ENCODE measurements at places on chromosomes 1 and 21. TPM values are rescaled to one million over a fixed set of nuclear protein-coding genes. Genes with fewer than 3 reads are reported as not detected.

The SYT14 gene
- total RNA-seq, result 41.6 TPM

The PAQR6 gene
- 4.7 TPM for total RNA-seq

The SLFNL1 gene
- 0.49 TPM for total RNA-seq

The CDC20 gene
- 2.7 TPM for total RNA-seq

The RNU1-4 gene
- total RNA-seq, result 73,230 TPM

The DR1 gene
- total RNA-seq, result 25.6 TPM

The KRTAP10-10 gene
- not detected for total RNA-seq
